ENCODE measurements at places on chromosomes 3 and 15.

- DNase-seq, result no peak
Observed at GRCh38 chr15:98083203-98083910, 122.9 kb downstream of the ARRDC4 start.

- no peak for DNase-seq
Observed at GRCh38 chr3:82085356-82085755, 323.9 kb upstream of the GBE1 start.

DNA sequence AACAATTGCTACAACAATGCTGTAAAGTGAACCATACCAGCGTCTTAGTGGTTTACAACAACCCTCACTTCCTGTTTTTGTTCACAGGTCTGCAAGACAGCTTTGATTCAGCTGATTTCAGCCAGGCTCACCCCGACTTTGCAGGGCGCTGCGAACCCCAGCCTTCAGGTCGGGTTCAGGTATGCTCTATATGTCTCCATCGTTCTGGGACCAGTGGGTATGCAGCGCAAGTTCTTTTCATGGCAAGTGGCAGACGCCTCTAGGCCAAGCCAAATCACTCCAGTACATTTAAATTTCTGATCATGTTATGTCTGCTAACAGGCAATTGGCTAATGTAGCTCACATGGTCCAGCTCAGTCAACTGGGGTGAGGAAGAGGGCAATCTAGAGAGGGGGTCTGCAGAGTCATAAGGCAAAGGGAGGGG lies 52.4 kb upstream of the RGMA start:
- DNase-seq, result no peak

GRCh38 chr3:10964537-10965167 lies 27.9 kb upstream of the SLC6A1 start:
- DNase-seq, result no peak

DNA sequence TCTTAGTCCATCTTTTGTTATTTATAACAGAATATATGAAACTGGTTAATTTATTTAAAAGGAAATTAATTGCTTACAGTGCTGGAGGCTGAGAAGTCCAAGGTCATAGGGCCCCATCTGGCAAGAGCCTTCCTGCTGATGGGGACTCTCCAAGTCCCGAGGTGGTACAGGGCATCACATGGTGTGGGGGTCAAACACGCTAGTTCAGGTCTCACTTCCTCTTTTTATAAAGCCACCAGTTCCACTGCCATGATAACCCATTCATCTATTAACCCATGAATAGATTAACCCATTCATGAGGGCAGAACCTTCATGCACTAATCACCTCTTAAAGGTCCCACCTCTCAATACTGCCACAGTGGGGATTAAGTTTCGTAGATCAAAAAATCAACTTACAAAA lies 659.3 kb downstream of the NAALADL2 start:
- no peak for DNase-seq

GRCh38 chr3:135807879-135808278 lies 157.6 kb upstream of the PPP2R3A start:
- DNase-seq, result no peak

- no peak for DNase-seq
Observed at GRCh38 chr3:63613561-63613960, 38.9 kb upstream of the SNTN start.

DNA sequence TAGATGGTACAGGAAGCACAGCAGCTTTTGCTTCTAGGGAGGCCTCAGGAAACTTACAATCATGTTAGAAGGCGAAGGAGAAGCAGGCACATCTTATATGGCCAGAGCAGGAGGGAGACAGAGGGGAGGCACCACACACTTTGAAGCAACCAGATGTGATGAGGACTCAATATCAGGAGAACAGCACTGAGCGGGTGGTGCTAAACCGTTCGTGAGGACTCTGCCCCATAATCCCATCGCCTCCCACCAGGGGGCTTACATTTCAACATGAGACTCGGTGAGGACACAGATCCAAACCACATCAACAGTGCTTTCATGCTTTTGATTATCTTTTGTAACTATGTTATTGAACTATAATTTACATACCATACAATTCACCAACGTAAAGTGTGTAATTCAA lies 7.6 kb upstream of the TMEM44 start:
- DNase-seq, result no peak

DNA sequence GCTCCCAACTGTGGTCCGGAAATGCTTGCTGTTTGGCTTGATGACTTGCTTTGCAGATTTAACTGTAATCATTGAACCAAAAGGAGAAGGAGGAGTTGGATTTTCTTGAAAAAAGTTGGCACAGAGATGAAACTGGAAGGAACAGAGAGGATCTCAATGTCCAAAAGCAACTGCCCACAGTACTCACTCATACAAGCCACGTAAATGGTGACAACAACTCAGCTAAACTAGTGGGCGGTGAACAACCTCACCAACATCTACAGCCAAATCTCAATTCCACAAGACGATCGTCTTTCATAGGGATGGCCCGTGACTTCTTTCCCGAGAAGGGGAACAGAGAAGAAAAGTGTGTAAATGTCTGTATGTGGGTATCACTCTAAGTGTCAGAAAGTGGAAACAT lies 48.1 kb downstream of the MYO5C start:
- no peak for DNase-seq

DNA sequence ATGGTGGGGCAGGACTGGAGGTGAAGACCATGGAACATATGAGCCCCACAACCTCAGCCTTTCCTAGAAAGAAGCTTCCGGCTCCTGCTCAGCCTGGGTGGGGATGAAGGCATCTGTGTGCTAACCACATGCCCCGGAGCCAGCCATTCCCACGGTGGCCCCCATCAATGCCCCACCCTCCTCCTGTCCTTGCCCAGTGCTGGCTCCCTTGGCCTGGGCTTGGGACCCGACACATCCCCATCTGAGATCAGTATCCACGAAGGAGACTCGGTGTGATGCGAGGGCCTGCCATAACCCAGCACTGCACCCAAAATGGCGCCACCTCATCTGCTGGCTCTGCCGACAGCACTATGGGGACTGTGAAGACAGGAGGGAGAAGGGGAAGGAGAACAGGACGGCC lies 16.5 kb upstream of the PLXND1 start:
- DNase-seq, result no peak
